CD4-positive, alpha-beta T cell treated with Interleukin-15 for 4 hours (primary cell): ENCODE measurements at places on chromosomes 13 and 19.

DNA sequence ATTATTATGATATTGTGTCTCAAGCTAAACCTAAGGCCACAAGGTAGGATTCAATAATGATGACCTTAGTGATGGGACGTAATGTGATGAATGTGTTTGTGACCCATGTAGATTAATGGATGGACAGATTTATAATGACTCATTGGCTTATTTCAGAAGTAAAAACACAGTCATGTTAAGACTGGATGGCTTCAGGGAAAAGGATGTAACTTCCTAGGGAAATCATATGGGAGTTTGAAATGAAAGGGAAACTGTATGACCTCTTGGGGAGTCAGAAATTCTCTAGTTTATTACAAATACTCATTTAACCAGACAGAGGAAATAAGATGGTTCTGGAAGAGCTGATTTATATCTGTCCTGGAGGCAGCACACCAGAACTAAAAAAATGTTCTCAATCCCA is 2.9 kb downstream of the EDNRB start:
- DNase-seq, result no peak

GRCh38 chr13:20669162-20669561 is 34.3 kb upstream of the IL17D start:
- DNase-seq, result no peak

DNA sequence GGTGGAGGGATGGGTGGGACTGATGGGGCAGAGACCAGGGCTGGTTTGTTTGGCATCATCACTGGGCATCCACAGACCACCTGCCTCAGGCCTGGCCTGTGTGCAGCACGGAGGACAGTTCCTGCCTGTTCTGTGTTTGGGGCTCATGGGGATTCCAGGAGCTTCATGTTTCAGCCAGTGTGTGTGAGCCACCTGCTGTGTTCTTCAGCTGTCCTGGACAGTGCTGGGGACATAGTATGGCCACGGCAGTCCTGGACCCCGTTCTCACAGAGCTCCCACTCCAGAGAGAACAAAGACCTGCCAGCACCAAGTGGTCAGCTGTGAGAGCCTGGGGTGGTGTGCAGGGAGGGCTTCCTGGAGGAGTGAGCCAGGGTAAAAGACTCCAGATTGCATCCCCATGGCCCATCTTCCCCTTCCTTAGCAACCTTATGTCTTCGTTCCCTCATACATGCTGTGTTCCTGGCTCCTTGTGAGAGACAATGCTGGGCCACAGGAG is 2.0 kb upstream of the CCDC97 start:
- no peak for DNase-seq

- DNase-seq, result no peak
These were observed 459 bp upstream of the GRIN2D start for GRCh38 chr19:48392860-48393558.
